OCI-LY7 (cell line): ENCODE measurements at places on chromosomes 4 and X.

DNA sequence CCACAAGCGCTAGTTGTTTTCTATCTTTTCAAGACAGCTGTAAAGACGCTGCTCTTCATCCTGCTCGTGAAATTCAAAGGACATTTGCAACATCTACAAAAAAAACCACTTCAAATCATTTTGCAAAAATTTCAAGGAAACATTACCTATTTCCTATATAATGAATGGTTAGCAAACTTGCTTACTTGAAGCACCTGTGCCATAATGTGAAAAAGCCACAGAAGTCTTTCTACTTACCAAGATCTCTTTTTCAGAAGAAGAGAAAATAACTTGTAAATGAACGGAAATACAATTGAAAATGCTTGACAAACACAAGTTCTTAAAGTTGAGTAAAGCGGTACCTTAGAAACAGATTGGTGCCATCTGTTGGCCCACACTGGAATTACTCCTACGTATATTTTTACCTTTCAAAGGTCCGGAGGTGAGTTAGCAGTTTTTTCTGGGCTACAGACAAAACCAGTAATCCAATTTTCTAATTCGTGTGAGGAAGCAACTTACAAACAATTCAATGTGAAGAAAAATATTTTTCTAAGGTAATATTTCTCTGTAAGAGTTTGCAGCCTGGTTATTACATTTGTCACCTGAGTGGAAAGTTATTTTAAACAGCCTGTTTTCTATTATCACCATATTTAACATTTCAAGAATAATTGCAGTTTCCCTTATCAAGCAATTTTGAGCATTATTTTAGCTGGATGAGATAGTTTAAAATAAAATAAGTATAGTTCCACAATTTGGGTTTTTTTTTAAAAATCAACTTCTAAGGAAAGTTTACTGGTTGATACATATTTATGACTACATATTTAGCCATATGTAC is at the start of gene TLR6:
Gene TLR6 (minus strand): TSS at position 294 of the 814 bp plus-strand sequence. CDS start 27,344 bp downstream, outside the sequence.
- DNase-seq = peak; percentile 88

DNA sequence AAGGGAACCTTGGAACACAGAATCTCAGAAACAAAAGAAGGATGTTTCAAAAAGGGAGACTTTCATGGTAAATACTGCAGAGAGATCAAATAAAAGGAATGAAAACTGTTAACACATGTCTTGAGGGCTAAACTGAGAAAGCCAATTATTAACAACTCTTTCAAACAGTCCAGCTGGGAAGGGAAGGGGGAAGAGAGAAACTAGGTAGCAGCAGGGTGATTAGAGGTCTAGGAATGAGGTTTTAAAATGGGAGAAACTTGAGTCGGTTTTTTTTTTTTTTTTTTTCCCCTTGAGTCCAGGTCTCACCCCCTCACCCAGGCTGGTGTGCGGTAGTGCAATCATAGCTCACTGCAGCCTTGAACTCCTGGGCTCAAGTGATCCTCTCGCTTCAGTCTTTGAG is 4.3 kb downstream of the BCLAF3 start:
- no peak for DNase-seq

DNA sequence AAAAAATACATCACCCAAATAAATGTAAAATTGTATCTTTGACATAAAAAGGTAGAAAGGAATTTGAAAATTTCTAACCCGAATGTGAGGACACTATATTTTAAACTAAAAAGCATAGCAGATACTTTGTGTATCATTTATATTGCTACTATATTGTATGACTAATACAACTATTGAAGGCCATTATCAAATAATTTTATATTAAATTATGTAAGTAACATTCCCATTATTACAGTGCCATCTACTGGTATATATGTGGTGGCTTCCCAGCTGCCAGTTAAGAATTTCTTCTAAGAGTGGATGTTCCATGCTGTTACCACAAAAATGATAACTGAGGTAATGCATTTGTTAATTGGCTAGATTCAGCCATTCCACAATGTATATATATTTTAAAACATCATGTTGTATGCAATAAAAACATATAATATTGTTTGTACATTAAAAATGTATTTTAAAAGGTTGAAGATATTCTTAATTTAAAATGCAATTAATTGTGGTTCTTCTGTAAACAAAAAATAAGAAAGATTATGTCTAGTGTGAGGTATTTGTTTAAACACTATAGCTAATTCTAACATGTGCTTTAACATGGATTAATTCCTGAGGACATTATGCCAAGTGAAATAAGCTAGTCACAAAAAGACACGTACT is 65.3 kb downstream of the EGF start:
- peak; percentile 62 for DNase-seq

DNA sequence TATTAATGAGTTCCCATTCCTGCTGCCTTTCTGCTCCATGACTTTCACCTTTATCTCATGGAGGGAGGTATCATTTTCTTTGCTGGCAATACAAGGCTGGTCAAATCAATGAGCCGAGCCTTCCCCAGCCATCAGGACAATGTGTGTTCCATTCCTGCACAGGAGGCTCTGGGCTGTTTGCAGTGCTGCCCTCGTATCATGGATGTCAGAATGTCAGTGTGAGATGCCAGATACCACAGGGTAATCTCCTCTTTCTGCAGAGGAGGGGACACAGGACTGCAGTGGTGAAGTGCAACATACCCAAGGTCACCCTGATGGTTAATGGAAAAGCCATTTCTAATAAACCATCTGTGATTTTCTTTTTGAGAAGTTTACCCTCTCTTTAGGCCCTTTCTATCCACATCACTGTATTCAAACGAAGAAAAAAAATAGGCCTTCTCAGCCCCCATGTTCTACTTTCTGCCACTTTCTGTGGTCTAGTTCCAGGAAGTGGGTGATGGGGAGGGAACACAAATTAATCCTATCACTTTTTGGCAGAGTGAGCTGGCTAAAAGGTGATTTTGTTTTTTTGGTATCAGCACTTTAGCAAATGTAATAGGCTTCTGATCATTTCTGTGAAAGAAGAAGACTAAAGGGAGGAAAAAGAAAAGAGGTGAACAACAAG is 490.2 kb upstream of the BOD1L1 start:
- DNase-seq = no peak

DNA sequence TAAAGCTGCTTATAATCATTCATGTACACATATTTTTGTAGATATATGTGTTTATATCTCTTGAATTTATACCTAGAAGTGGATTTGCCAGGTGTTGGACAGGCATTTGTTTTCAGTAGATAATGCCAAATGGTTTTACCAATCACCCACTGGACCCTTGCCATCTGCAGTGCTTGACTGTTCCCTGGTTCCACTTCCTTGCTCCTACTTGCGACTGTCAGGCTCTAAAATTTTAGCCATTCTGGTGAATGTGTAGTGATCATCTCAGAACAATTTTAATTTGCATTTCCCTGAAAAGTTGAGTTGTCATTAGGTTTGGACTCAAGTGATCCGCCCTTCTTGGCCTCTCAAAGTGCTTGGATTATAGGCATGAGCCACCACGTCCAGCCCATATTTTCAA is 122.4 kb upstream of the SLC34A2 start:
- no peak for DNase-seq
